ENCODE measurements at places on chromosomes 1 and 21. TPM values are rescaled to one million over a fixed set of nuclear protein-coding genes. Genes with fewer than 3 reads are reported as not detected.

MAN1A2 gene
- 79.3 TPM for total RNA-seq

LRRIQ3 gene
- total RNA-seq = 0.14 TPM

MROH7 gene
- total RNA-seq = under 0.01 TPM

LCE1E gene
- total RNA-seq = 0.42 TPM

DDAH1 gene
- 41.3 TPM for total RNA-seq

DNALI1 gene
- total RNA-seq = 0.89 TPM

LAMB3 gene
- 26.1 TPM for total RNA-seq

Data from smooth muscle cell of the umbilical artery (primary cell).